AG04449 (cell line): ENCODE measurements at places on chromosomes 16 and 17.

DNA sequence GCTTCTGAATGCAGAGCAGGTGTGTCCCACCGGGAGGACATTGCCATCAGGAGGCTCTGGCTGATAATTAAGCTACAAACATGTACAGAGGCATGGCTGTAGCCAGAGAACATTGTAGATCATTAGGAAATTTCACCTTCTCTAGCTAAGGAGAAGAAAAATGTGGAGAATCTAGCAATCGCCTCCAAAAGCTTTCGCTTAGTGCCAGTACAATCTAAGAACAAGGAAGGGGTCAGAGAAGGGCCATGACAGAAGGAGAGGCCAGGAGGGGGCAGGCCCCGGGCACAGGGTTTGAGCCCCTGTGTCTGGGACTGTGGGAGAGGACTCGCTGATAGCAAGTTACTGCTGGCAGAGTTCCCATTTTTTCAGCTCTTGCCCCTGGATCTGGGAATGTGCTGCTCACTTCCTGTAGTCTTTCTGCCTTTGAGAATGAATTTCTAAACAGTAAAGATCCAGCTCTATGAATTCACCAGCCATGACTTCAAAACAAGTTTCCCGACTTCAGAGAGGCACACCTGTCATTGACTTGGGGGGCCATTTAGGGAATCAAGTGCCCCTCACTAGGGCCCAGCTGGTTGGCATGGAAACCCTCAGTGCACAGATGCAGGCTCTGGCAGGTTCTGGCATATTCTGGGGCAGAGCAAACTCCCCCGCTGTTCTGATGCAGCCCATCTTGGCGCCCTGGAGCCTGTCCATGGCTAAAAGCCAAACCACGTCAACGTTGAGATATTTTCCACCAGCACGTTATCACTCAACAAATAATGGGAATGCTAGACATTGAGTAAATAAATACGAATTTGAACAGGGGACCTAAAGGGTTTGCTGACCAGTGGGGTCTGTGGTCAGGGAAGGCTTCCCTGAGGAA is 59.5 kb upstream of the CACNG4 start:
- no peak for DNase-seq

DNA sequence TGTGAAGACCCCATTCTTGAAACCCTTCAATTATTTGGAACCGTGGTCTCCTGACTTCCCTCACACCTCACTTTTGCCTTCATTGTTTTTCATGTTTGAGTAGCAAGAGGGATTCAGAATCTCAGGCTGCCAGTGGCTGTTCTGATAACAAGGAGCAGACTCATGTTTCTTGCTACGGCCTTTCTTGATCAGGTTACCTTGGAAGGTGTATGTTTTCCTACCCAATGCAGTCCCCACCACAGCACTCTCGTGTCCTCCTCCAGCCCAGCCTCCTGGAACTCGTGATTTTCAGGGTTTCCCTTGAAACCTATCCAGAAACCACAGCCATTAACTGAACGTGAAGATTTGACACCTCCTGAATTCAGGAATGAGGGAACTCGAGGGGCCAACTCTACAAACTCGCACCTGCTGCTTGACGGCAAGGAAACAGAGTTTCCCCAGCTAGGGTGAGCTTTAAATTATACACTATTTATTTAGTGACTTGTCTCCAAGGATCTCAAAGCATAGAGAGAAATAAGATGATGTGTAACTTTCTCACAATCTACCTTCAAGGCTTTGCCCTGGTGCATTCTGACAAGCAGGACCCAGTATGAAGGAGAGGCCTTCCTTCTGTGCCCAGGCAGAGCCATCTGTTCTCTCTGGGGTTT is 1.6 kb downstream of the ZFHX3 start:
- no peak for DNase-seq

GRCh38 chr17:39607057-39607850 is 466 bp downstream of the NEUROD2 start:
- DNase-seq, result no peak

- DNase-seq, result no peak
Measured at GRCh38 chr16:972316-973002, 1.7 kb upstream of the LMF1 start.

- no peak for DNase-seq
Measured at GRCh38 chr17:80632046-80632581, 87.5 kb downstream of the RPTOR start.

DNA sequence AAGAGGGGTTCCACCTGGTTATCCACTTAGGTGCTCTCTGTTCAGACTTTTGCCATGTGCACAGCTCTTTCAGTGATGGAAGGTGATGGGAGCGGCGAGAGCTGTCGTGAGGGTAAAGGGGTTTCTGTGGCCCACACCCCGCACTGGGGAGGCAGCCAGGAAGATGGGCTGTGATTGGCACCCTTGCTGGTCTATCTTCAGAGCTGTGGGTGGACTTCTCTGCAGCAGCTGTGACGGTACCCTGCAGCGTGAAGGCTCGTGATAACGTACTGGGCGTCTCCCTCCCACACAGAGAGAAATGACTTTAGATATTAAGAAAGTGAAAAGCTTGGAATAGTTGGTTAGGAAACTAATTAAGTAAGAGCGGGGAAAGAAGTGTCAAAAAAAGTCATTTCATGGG is 45.8 kb downstream of the MPRIP start:
- no peak for DNase-seq

- DNase-seq, result no peak
Measured at GRCh38 chr17:31493656-31494155, 102.2 kb downstream of the RAB11FIP4 start.

DNA sequence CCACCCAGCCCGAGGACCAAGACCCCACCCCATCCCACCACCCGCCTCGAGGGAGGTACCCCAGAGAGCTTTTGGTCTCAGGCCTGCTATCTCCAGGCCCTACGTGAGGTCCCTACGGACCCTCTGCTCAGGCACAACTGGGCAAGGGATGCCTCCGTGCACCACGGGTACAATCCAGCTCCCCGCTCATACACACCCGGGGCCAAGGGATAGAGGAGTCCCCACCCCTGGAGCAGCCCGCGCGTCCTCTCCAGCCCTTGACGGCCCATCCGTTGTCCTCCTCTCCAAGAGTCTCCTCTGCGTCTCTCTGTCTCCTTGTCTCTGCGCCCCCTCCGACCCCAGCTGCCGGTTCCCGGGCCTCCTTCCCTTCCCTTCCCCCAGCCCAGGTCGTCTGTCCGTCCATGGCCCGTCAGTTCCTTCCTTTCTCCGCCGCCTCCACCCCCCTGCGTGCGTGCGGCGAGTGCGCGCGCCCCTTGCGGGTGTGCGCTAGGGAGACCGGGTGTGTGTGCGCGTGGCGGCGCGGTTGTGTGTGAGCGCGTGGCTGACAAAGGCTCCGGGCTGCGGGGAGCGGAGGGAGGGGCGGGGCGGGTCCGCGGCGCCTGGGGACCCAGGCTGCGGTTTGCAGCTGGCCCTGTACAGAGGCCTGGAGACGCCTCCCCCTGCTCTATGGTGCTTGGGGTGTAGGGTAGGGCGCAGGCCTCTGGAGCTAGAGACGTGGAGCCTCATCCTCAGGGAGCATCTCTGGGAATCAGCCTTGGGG is 930 bp downstream of the SPNS2 start:
- no peak for DNase-seq

DNA sequence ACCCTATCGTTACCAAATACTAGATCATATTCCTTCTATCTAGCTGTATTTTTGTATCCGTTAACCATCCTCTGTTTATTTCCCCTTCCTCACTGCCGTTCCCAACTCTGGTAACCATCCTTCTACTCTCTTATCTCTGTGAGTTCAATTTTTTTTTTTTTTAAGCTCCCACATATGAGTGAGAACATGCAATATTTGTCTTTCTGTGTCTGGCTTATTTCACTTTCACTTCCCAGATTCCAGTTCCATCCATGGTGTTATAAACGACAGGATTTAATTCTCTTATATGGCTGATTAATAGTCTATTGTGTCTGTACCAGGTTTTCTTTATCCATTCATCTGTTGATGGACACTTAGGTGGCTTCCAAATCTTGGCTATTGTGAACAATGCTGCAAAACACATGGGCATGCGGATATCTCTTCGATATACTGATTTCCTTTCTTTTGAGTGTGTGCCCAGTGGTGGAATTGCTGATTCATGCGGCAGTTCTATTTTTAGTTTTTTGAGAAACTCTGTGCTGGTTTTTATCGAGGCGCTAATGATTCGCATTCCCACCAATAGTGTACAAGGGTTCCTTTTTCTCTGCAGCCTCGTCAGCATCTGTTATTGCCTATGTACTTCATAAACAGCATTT is 599.6 kb downstream of the TMEM114 start:
- DNase-seq, result no peak

GRCh38 chr17:5210614-5211252 is 19.1 kb upstream of the ZNF594 start:
- DNase-seq, result no peak

GRCh38 chr17:37592291-37592690 is 16.9 kb downstream of the SYNRG start:
- DNase-seq, result no peak

- DNase-seq, result no peak
Measured at GRCh38 chr16:85345129-85345639, 232.9 kb upstream of the CIBAR2 start.

DNA sequence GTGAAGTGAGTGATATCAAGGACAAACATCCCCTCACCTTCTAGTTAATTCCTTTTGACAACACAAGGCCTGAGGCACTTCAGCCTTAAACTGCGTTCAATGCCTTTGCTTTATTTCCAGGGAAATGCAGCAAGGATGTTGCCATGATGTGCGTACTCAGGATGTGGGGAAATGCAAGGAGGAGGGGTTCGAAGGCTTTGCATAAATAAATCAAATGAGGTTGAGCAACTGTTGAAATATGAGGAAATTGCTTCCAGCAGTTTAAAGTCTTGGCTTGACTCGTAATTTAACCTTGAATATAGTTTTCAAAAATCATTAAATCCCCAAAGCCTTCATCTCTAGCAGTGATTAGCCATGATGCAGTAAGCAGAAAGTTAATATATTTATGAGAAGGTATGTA is 81.8 kb upstream of the CCL2 start:
- DNase-seq, result no peak

- no peak for DNase-seq
Measured at GRCh38 chr16:65681406-65681805, 559.5 kb upstream of the CDH11 start.

DNA sequence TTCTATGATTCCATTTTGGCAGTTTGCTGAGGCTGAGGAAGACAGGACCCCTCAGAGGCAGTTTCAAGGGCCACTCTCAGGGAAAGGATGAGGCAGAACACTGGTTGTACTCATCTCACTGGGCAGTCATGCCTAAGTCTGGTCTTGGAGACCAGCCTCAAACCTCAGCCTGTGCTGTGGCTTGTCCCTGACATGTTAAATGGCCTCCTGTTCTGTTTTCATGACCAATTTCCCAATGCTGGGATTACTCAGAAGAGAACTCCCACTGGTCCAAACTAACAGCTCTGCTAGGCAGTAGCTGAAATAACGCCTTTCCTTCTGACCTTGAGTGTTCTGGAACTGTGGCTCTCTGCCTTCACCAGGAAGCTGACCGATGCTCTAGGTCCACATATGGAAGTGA is 8.4 kb upstream of the SPDYE4 start:
- no peak for DNase-seq

DNA sequence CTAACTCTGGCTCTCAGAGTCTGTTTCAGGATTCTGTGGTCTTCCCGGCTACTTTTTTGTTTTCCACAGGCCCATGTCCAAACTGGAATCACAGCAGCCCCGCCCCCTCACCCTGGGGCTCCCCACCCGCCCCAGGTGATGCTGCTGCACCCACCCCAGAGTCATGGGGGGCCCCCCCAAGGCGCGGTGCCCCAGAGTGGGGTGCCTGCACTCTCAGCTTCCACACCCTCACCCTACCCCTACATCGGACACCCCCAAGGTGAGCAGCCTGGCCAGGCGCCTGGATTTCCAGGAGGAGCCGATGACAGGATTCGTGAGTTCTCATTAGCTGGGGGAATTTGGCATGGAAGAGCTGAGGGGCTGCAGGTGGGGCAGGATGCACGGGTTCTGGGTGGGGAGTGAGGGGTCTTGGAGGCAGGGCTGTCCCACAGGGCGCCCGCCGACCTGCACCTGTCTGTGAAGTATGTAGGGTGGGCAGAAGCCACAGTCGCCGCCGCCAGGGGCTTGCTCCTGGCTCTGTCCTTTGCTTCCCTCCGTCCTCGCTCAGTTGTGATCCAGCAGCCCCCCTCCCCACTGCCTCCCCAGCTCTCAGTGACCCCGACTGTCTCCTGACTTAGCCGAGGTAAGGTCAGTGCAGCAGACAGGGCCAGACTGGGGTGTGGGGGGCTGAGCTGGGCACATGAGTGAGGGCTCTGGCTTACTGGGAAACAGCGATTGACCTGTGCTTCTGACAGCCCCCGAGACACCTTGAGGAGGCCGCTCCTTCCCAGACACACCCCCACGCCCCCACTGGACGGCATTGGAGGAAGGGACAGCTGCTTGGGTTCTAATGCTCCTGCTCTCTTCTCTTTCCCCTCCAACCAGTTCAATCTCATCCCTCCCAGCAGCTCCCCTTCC is 10.0 kb downstream of the TUFM start:
- no peak for DNase-seq

- no peak for DNase-seq
Measured at GRCh38 chr16:48602356-48603014, 7.5 kb downstream of the N4BP1 start.

- DNase-seq, result no peak
Measured at GRCh38 chr16:19382887-19383816, 34.5 kb upstream of the TMC5 start.

- DNase-seq, result no peak
Measured at GRCh38 chr17:73365301-73365874, 53.6 kb upstream of the CDC42EP4 start.

DNA sequence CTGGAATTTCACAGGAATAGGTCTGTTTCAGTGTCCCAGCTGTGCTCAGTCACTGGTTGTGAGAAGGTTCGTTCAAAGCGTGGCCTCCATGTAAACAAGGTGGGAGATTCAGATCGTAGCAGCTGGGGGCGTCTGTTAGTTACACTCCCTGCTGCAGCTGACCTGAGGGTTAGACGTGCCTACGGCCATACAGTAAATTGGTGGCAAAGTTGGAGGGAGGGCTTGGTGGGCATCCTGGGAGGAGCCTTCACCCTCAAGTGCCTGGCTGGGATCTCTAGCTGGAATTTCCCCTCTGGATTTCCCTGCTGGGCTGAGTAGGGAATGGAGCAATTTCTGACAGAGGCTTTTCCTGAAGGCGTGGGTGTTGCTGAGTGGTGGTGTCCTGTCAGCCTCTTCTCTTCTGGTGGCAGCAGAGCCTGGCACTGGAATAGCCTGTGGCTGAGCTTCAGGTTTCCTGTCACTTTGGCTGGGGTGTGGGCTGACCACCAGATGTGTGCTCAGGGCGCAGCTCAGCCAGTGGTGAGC is 6.4 kb downstream of the FCSK start:
- DNase-seq, result no peak

GRCh38 chr16:9903-10665 is 43.3 kb downstream of the POLR3K start:
- DNase-seq, result no peak

DNA sequence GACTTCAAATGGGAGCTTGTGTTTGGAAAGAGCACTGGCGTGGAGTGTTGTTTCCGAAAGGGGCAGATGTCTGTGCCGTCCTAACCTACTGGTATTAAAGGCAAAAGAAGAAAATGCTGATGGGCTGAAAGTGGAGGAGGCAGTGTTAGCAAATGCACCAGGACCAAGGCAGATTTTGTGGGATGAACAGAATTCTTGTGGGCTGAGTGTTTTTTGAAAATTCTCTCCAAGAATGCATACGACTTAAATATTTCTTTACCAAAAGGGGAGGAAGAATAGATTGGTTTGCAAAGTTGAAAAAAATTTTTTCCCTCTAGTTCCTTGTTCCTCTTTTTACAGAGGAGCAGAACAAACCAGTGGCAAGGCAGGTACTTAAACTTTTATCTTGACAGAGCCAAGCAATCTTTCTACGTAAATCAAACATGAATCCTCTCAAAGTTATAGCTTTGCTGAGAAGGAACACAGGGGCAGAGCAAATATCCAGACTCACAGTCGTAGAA is 16.8 kb downstream of the MARCHF10 start:
- DNase-seq, result peak; percentile 84
